ENCODE measurements at places on chromosomes 6 and 20. TPM values are rescaled to one million over a fixed set of nuclear protein-coding genes. Genes with fewer than 3 reads are reported as not detected.

GRCh38 chr20:1929460-1929859 lies 34.3 kb downstream of the SIRPA start:
- DNase-seq: no peak

GRCh38 chr6:104229057-104229456 lies 630.7 kb downstream of the HACE1 start:
- no peak for DNase-seq

- DNase-seq: no peak
Measured at GRCh38 chr20:6388671-6389197, 265.9 kb upstream of the FERMT1 start.

The MAPK13 gene
- 33.7 TPM for total RNA-seq

The PPARD gene
- 29.9 TPM for total RNA-seq

DNA sequence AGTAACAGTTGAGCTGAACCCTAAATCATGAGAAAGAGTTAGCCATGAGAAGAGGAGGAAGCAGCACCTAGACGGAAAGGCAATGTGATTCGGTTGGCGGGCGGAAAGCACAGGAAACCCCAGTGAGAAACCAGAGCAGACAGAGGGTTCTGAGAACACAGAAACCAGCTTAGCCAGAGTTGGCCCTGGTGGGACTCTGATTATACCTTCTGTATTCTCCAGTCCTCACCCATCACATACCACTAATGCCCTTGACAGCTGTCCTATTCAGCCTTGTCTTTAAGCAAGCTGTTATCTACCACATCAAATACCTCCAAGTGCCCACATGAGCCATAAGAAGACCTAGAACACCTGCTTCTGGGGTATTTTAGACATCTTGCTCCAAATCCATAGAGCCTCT lies 58.9 kb upstream of the LRRC1 start:
- DNase-seq: no peak

GRCh38 chr20:63752411-63753101 lies 13.0 kb downstream of the SLC2A4RG start:
- no peak for DNase-seq

The SSTR4 gene
- total RNA-seq: not detected

The PRPH2 gene
- total RNA-seq: not detected

GRCh38 chr6:181049-181654 lies 111.1 kb upstream of the DUSP22 start:
- no peak for DNase-seq

- DNase-seq: no peak
Measured at GRCh38 chr20:42181064-42181463, 562.9 kb upstream of the CHD6 start.

The PRR18 gene
- total RNA-seq: not detected

The WFDC2 gene
- total RNA-seq: 0.96 TPM

GRCh38 chr6:6758915-6759654 lies 170.6 kb downstream of the LY86 start:
- no peak for DNase-seq

GRCh38 chr6:139436200-139436956 lies 61.9 kb upstream of the CITED2 start:
- DNase-seq: no peak

The TSBP1 gene
- total RNA-seq: not detected

GRCh38 chr20:40463171-40463570 lies 225.9 kb downstream of the MAFB start:
- no peak for DNase-seq

The CRISP3 gene
- total RNA-seq: not detected

DNA sequence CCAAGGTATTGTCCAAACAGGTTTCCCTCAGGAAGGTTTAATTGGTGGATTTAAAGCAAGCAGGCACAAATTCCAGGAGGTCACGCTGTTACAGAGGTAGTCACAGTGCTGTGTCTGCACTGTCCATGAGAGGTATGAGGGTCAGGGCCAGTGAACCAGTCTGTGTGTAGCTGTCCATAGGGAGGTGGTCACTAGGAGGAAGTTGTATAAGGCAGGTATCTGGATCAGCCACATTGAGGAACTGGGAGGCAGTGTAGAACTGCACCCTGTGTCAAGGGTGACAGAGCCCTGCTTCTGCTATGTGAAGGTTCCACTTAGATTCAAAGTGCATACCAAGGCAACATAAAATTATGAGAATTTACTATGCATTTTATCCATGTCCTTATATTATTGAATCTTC lies 73.3 kb downstream of the MAP3K4 start:
- DNase-seq: no peak

The LRRC73 gene
- total RNA-seq: 0.37 TPM

DNA sequence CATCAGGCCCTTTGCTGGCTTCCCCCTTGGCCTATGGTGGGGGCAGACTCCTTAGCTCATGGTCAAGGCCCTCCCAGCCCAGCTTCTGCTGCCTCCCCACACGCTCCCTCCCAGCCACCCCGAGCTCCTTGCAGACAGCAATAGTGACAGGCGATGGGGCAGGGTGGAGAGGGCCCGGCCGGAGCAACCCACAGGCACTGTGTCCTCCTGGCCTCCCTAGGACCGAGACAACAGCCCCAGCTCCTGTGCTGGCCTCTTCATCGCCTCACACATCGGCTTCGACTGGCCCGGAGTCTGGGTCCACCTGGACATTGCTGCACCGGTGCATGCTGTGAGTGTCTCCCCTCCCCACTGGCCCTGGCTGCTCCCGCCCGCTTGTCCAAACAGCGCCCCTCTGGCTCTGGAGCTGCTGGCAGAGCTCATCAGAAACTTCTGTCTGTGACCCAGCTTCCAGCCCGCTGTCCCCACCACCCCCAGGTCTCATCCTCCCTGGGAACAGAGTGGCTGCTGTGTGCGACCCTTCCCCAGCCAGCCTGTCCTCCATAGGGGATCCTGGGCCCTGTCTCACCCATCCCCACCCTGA lies 21.8 kb downstream of the NPEPL1 start:
- no peak for DNase-seq

The BTN1A1 gene
- total RNA-seq: 0.10 TPM

GRCh38 chr20:53163486-53163885 lies 191.3 kb downstream of the TSHZ2 start:
- DNase-seq: no peak

DNA sequence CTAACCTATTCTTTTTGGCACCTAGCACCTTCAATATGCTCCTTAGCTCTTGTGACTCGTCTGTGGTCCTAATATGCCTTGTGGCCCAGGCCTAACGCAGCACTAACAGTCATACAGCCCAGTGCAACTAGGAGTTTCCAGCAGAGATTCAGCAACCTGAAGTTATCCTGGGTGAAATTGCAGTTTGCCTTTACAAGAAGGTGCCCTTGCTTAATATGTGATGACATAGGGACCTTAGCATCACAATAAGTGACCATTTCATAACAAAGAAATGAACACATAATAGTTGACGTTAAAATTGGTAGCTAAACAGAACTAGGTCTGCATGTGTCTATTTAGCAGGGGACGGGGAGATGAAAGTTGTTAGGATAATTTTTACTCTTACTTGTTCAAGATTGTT lies 10.1 kb downstream of the FIG4 start:
- no peak for DNase-seq

- DNase-seq: no peak
Measured at GRCh38 chr6:152815230-152815872, 64.8 kb downstream of the VIP start.

The GGTLC1 gene
- total RNA-seq: not detected

- no peak for DNase-seq
Measured at GRCh38 chr6:89689732-89690131, 51.2 kb upstream of the LYRM2 start.

- DNase-seq: no peak
Measured at GRCh38 chr6:142984386-142984785, 39.4 kb upstream of the HIVEP2 start.

DNA sequence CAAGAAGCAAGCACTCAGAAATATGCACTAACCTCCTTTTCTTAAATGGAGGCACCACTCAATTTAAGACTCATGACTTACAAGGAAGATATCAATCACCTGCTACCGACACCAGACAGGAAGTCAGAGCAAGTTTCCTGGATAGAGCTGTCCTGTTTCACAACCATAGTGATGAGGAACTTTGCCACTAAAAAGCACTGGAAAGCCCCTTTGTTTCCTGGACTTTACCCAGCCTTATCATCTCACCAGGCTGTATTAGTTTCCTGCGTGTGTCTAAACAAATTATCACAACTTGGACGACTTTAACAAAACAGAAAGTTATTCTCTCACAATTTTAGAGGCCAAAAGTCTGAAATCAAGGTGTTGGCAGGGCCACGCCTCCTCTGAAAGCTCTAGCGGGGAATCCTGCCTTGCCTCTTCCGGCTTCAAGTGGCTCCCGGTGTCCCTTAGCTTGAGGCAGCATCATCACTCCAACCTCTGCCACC lies 253.8 kb upstream of the STXBP5 start:
- DNase-seq: no peak

GRCh38 chr6:118044275-118044674 lies 137.2 kb downstream of the SLC35F1 start:
- no peak for DNase-seq

All from T-helper 17 cell (primary cell).